AG08396 (cell line): ENCODE measurements at places on chromosomes 7 and 10.

DNA sequence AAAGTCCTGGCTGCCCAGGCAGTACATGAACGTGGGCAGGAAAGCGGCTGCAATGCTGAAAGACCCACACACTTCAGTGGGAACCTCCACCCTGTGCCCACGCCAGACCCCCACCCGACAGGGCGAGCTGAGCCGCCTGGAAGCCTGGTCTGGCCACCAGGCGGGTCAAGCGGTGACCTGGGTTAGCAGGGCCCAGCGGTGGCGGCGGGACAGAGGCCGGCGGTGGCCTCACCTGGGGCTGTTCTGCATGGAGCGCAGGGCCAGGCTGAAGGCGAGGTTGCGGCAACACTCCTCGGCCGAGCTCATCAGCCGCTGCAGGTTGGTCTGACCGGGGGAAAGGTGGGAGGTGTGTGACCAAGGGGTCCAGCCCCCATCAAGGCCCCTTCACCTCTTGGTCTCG is 11.6 kb upstream of the MICALL2 start:
- no peak for DNase-seq

- DNase-seq, result no peak
These were observed 166.9 kb downstream of the SH3PXD2A start for GRCh38 chr10:103688491-103688890.

GRCh38 chr10:26441491-26442214 is 3.5 kb downstream of the APBB1IP start:
- no peak for DNase-seq

DNA sequence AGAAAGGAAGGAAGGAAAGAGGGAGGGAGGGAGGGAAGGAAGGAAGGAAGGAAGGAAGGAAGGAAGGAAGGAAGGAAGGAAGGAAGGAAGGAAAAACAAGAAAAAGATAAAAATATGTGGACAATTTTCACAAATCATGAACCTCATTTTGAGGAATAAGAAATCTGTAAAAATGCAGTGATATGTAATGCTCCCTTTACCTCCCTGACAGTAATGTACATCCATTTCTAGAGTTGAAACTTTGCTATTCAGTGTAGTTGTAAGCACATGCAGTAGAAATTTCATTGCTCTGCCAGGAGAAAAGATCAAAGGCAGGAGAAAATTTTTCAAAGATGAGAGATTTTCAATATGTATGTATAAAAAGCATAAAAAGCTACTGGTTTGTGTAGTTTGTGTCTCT is 189.5 kb upstream of the MYO3A start:
- no peak for DNase-seq

DNA sequence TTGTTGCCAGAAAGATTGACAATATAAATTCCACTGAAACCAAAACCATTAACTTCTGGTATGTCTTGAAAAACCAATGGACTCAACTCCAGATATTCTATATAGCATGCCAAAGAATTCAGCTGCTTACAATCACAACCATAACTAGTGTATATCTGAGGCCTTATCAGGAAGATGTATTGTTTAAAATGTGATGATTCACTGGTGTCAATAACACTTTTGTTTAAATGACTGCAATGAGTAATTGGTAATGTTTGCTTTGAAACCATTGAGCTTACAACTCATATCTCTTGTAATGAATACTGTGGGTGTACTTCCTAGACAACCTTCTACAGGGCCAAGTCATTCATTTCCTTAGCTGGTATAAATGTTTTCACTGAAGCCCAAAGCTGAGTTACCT is 727.9 kb upstream of the KCND2 start:
- DNase-seq, result no peak

DNA sequence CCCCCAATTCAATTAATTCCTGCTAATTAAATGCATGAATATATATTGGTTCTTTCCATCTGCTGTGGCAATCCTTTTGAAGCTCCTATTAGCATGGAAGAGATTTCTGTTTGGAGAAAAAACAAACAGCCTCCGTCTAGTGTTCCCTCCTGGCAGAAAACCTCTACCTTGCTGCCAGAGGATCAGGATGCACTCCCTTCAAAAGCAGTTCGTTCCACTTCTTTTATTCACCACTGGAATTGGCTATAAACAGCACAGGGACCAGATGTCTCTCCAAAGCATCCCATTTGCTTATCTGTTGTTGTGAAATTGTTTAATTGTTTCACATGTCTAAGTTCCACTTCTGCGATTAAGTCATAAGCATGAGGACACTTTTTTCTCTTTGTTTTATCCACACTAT is 77.8 kb upstream of the PTN start:
- peak; percentile 29 for DNase-seq

GRCh38 chr7:121796936-121797656 is 75.9 kb upstream of the PTPRZ1 start:
- no peak for DNase-seq

- DNase-seq, result no peak
These were observed 340.5 kb downstream of the SDK1 start for GRCh38 chr7:3641582-3641981.

- no peak for DNase-seq
These were observed 30.3 kb downstream of the BCAP29 start for GRCh38 chr7:107610323-107610722.

DNA sequence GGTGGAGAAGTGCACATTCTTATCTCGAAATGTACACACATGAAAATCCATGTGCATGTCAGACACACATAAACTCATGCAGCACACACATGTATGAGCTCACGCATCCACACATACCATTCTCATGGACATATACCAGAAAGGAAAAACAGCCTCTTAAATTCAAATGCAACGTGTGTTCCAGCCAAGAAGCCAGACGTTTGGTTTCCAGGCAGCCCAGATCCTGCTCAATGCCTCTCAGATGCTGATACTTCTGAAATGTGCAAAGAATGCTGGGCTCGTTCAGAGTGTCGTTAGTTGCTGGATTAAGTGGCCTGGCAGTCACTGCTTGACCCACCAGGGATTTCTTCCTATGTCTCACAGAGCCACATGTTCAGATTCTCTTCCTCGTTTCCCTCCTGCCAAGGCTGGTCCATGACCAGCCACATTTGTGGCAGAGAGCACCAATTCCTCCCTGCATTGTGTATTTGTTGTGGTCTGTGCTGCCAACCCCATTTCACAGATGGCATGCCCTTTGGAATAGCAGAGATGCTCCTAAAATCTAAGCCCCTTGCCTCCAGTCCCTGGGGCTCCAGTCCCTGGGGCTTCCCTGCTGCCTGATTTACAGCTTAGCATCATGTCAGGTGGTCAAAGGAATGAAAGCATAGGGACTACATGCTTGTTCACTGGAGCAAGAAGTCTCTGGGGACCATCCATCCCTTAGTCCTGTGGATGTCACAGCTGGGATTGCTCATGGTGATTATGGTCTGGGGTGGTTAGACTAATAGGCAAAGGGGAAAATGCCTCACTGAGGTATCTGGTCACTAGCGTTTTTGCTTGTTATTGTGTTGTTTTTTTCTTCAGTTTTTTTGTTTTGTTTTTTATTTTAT is 426.6 kb downstream of the PLXNA4 start:
- no peak for DNase-seq

DNA sequence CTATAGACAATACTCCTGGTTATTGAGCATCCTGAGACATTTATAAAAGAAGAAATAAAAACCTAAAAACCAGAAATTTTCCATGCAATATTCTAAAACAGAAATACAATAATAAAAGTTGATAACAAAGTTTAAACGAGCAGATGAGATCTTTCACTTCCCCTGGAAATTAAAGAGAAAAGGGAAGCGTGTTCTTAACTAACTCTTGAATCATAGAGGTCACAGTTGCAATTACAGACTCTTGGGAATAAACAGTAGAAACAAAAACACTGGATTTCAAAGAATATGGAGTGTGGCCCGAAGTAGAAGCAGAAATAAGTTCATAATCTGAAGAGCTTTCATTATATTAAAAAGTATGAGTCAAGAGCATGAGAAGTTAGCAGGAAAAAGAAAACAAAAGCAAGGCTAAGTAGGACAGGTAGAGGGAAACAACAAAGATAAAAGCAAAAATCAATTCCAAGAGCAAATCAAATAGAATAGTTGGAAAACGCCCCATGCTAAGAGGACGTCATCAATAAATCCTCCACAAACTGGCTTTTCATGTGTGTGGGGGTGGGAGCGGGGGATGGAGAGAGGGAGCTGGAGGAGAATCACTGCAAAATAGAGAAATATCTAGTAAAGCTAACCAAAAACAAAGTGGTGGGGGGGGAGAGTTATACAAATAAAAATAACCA is 55.2 kb upstream of the C10orf71 start:
- DNase-seq, result no peak

DNA sequence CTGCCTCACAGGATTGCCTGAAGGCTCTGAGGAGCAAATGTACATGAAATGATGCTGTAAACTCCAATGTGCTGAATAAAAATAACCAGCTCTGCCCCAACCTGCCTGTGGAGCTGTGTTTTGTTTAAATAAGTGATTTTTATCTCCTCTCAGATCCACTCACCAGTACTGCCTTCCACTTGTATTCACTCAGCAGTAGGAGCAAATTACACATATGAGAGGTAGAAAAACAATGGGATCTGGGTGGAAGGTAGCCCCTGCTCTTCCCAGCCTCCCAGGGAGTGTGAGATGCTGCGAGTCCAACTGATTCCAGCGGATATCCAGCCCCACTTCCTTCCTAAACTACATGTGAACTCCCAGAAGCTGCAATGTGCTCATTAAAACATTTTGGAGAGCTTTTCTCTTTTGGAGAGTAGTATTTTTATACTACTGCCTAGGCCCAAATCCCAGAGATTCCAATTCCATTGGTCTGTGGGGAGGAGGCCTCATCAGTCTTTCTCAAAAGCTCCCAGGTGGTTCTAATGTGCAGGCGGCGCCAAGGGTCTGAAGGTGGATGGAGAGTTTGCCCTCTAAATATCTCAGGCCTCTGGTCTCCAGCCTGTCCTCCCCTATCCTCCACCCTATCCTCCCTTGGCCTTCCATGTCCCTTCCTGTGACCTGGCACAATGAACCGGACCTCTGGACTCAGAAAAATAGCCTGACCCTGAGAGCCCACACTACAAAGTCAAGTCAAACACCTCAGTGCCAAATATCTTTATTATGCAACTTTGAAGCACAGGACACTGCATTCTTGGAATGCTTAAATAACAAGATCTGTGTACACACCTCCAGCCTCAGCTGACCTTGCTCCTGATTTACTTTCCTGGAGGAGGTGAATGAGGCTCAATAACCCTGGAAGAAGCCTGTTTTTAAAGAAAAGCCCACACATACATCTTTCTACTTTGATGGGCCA is 46.2 kb downstream of the CPVL start:
- no peak for DNase-seq

- DNase-seq, result no peak
These were observed 13.1 kb downstream of the LHFPL3 start for GRCh38 chr7:104341546-104341945.

DNA sequence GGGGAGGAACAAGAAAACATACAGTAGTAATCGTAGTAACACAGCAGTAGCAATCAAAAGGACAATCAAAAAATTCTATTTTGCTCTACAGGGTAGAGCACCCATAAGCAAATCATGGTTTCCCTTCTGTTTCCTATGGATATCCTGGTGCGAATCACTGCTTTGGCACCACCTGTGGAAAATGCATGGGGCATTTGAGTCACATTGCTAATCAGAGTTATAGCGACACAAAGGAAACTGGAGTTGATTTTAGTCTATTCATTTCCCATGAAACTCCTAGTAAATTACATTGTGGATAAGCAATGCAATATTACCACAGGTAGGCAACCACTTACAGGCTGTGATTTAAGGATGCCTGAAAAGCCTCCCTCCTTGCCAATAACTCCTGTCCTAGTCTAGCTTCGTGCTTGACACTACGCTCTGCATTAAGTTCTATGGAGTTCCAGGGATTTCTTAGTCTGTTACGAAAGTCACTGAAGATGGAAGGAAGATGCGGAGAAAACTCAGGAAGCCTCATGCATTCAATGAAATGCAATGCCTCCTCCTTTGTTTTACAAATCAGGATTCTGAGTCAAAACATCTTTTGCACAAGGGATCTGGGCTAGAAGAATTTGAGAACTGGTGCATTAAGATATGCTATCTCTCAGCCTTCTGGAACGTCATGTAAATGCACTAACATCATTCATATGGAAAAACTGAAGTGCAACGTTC is 188.4 kb downstream of the DGKI start:
- DNase-seq, result no peak

DNA sequence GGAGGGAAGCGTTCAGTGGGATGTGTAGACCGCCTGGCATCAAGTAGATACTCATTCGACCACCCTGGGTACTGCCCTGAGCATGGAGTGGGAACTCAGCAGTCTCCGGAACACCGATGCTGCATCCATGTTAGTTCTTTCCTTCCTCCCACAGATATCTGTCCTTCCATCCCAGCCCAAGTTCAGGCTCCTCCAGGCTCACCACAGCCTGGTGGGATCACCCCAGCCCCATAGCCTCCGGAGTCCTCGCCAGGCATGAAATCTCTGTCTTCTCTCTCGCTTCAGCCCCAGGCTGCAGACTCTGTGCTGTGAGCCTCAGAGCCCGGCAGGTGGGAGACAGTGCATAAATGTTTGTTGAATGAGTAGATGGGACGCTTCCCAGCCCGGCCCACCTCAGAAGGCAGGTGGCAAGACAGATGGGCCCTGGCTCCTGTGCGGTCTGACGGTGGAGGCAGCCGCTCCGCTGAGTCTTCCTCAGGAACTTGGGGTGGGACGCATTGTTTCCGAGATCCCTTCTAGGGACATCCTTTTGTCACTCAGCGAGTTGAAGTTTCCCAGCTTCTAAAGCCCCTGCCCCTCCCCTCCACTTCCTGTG is 42.9 kb downstream of the ELFN1 start:
- no peak for DNase-seq

GRCh38 chr7:50674896-50675835 is 107.5 kb downstream of the GRB10 start:
- DNase-seq, result no peak

DNA sequence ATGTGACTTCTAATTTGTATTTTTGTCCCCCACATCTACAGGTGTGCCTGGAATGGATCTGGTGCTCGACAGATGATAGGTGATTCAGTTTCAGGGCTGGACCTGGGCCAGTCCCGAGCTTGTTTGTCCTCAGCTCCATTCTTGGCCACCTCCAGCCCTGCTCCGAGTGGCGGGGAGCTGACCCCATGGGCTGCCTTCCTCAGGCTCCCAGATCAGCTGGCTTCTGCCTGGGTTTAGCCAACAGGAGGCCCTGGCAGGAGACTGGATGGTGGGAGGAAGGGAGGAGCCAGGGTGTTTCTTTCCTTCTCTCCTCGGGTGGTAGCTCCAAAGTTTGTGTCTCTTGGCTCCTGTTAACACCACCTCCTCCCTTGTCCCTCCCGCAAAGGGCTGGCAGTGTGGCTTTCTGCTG is 75.2 kb downstream of the CDH23 start:
- DNase-seq, result no peak

DNA sequence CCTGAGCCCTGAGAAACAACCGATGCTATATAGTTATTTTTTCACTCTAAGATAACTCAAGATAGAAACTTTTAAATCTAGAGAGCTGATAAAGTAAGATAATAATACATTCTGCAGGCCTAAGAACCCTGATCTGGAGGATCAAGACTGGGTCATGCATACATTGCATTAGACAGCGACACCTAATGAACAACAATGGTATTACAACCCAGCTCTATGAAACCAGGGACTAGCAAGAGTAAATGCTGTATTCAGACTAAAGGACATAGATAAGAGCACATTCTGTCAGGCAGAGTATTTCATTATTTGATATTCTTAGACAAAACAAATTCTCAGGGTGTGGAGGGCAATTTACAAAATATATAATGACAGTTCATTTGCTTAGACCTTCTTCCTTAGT is 148.6 kb downstream of the GRK5 start:
- no peak for DNase-seq

- no peak for DNase-seq
These were observed 105.2 kb upstream of the NOBOX start for GRCh38 chr7:144508702-144509101.
